Activated CD4-positive, alpha-beta T cell treated with anti-CD3 and anti-CD28 coated beads, Interleukin-2, amount 10 ng/mL, durations not matched to agents 7 days and 5 days (primary cell): ENCODE measurements at places on chromosomes 11 and 22.

DNA sequence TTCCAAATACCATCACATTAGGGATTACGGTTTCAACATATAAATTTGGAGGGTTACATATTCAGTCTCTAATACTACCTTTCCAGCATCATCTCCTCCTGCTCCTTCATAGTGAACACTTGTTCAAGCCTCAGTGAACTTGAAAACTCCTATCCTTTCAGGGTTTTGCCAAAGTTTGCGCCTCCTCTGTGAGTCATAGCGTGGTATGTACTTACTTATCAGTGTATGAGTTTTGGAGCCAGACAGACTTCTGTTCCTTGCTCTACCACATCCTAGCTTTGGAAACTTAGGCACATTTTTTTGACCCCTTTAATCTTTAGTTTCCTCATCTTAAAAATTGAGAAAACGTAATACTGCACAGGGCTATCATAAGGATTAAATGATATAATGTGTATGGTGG is 160.1 kb upstream of the ZC3H12C start:
- DNase-seq, result no peak

DNA sequence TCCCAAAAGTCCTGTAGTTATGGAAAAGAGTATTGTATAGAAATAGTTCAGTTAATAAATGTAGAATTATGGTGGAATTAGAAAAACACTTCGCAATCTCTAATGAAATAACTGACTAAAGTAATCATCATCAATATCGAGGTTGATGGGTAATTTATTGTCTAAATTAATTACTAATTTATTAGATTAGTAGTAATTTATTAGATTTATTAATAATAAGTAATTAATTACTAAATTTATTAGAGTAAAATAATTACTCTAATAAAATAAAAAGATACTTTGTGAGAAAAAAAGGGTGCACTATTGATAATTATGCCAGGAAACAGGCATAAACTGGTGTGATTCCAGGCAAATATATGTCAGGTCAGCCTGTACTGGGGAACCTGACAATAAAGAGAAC is 455.6 kb downstream of the AASDHPPT start:
- no peak for DNase-seq

GRCh38 chr11:67417425-67417824 is 1.9 kb downstream of the CARNS1 start:
- no peak for DNase-seq

- DNase-seq, result no peak
Measured at GRCh38 chr22:37747080-37747714, 50.3 kb downstream of the TRIOBP start.

GRCh38 chr11:67401495-67402191 is at the start of gene PPP1CA:
Gene PPP1CA (minus strand): TSS chr11:67401858. CDS start chr11:67401782, 76 bp downstream.
- peak; percentile 90 for DNase-seq

- DNase-seq, result no peak
Measured at GRCh38 chr22:44555597-44555996, 57.6 kb upstream of the RTL6 start.

DNA sequence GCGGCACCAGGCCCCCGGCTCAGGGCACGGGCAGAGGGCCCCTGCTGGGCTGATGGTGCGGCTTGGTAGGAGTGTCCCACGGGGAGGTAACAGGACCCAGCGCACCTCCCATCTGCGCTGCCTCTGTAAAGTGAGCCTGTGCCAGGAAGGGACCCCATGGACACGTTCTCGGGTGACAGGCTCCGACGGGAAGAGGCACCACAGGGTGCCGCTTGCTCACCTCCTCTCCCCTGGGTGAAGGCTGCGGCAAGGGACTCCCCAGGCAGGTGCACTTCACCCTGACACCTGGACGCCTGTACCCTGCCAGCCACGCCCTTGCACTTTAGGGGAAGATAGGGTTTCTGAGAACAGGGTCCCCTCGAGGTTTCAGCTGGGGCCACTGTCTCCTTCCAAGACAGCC is 48.1 kb downstream of the SHANK2 start:
- no peak for DNase-seq

- no peak for DNase-seq
Measured at GRCh38 chr11:132712466-132712865, 819.8 kb downstream of the OPCML start.

- no peak for DNase-seq
Measured at GRCh38 chr22:18033204-18033998, 9.0 kb upstream of the MICAL3 start.

GRCh38 chr11:9716275-9717039 is 52.6 kb downstream of the SWAP70 start:
- DNase-seq, result no peak

DNA sequence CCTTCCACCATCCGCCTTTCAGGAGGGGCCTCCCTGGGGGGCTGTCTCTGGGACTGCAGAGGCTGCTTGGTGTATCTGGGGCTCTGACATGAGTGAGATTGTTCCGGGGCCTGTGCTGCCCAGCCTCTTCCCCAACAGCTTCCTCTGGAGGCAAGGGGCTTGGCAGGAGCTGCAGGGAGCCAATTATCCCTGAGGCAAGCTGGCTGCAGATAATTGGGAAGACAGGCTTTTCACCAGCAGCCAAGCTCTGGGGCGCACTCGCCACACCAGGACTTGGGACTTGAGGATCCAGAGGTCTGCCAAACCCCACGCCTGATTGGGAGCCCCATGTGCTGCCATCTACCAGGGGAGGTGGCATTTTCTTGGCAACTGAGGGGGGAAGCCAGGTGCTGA is 15.6 kb upstream of the RTN4R start:
- no peak for DNase-seq

DNA sequence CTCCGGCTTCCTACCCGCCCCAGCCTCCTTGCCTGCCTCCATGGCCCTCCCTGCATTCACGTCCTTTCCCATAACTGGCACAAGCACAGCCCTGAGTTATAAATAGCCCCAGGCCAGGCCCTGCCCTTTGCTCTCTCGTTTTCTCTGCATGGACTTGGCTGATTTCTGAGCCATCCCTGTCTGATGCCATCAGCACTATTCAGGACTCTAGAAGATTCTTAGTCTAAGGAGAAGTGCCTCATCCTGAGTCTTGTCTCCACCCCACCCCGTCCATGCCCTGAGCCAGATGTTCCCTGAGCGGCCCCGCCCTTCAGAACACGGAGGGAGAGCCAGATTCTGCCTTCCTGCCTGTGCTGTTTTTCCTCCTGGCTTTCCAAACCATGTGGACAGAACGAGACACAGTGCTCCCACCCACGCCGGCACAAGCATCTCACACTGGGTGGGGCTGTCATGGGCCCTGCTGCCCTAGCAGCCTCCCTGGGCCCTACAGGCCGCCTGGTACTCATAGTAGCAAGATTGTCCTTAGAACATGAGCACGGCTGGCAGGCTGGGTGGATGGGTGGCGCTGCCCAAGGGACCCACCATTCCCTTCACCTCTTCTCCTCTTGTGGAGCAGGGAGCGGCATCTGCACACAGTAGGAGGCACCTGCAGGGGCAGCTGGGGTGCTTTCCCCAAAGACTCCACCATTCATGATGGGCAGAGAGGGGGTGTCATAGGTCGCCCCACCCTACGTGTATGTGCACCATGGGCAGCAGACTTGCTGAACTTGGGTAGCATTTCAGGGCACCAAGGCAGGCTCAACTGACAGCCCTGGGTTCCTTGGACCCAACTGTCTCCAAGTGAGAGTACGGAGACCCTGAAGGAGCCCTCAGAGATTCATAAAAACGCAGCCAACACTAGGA is 76.9 kb downstream of the BCR start:
- DNase-seq, result no peak

DNA sequence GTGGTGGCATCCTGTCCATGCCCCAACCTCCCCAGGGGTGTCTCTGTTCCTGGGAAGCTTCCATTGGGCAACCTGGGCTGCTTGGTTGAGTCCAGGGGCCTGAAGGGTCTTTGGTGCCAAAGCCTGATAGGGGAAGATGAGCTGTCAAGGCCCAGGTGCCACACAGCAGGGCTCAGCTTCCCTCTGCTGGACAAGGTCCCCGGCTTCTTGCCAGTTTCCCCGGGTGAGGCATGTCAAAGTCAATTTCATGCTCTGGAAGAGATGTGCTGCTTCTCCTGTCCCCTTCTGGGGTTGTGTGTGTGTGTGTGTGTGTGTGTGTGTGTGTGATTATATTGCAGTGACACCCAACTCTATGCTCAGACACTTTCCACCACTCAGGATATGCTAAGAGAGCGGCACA is 26.9 kb downstream of the TP53I11 start:
- DNase-seq, result no peak

DNA sequence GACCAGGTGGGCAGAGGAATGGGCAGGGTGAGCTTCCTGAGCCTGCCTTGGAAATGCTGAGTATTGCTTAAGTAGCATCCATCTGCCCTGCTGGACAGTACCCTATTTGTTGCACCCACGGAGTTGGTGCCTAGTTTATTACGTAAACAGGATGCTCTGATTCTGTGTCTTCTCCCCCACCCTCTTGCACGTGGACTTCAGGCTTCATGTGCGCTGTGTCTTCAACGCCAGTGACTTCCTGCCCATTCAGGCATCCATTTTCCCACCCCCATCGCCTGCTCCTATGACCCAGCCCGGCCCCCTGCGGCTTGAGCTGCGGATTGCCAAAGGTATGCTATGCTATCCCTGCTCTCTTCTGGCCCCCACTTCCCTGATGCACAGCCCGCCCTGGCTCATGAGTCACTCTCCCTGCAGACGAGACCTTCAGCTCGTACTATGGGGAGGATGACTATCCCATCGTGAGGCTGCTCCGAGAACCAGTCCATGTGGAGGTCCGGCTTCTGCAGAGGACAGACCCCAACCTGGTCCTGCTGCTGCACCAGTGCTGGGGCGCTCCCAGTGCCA is 5.7 kb downstream of the ZP1 start:
- DNase-seq, result no peak

- DNase-seq, result peak; percentile 60
Measured at GRCh38 chr11:65429724-65430405, 7.3 kb downstream of the NEAT1 start.

- peak; percentile 76 for DNase-seq
Measured at GRCh38 chr11:73152861-73153483, 10.9 kb upstream of the FCHSD2 start.

GRCh38 chr11:87443707-87444106 is 406.0 kb downstream of the TMEM135 start:
- DNase-seq, result no peak

GRCh38 chr11:116427903-116428637 is 344.7 kb downstream of the BUD13 start:
- no peak for DNase-seq

DNA sequence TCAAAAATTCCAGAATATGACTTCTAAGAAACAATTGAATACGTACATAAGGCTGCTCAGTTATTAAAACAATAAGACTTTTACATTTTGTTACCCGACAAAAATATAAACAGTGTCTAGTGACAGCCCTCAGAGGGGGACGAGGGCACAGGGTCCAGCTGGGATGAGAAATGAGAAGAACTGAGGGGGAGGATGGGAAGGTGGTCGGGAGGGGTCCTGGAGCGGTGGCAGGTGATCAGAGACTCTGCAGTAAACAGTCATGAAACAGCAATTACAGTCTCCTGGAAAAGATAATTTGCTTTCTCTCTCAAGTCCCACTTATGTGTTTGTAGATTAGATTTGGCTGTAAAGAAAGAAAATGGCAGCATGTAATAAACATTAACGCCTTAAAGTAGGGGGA is 56.0 kb downstream of the PACSIN2 start:
- no peak for DNase-seq
